ENCODE measurements at places on chromosomes 13 and 19.

DNA sequence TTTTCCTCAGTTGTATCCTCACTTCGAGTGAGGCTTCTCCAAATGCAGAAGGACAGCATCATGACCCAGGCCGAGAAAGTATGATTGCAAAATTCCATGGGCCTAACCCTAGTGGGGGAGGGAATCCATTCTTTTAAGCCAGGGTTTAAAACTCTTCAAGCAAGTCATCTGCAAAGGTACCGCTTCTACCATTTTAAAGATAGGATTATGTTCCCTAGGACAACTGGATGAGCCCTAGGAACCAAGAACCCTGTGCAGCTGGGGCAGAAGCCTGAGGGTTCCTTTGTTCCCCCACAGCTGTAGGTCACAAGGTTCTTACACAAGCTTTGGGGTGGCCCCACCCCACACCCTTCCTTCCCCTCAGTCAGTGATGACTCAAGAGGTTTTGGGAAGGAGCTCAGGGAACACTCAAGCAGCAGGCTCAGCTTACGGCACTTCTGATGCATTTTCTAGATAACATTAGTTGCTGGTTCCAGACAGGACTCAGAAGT lies 13.5 kb downstream of the ARL11 start:
- no peak for DNase-seq

DNA sequence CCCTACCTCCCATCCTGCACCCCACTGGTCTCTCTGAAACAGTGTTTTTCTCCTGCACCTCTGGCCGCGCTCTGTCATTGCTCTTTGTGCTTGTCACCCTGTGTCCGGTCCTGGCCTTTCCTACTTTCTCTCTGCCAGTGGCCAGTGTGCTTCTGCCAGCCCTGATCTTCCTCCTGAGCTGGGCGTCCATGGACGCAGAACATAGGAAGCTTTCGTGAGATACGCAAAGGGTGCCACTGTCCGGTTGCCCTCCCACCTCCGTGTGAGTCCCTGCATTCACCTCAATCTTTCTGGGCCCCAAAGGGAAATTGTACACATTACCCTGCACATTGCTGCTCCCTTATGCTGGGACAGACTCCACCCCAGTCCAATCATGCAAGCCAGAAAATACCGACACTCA lies 105.7 kb upstream of the SOX1 start:
- no peak for DNase-seq

- no peak for DNase-seq
These were observed 19.6 kb upstream of the ZFP14 start for GRCh38 chr19:36398571-36398970.

DNA sequence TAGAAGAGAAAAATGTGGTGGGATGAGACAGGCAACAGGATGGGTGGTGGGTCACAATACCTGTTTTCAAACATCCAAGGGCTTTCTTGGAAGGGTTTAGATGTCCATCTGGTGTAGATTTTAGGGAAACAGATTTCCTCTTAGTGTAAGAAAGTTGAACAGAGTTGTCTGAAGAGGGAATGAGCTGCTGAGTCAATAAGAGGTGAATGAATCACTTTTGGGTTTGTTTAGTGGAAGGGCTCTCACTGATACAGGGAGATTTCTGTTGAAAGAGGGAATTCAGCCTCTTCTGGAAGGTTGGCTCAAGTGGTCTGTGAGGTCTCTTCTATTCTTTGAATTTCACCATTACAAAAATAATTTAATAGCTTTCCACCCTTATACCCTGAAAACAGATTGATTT lies 54.6 kb downstream of the LACC1 start:
- no peak for DNase-seq

GRCh38 chr13:42957881-42958280 lies 34.2 kb downstream of the EPSTI1 start:
- DNase-seq = no peak

DNA sequence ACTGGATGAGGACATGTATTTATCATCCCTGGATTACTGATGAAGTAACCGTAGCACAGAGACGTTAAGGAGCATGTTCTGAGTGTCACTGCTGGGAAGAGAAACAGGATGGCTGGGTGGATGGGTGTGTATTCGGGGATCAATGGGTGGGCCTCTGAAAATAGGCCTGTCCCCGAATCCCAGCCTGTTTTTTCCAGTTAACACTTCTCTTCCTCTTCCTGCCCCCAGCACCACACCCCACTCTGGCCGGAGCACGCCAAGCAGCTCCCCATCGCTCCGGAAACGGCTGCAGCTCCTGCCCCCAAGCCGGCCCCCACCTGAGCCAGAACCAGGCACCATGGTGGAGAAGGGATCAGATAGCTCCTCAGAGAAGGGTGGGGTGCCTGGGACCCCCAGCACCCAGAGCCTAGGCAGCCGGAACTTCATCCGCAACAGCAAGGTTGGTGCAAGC lies 8.8 kb downstream of the GRAMD1A start:
- no peak for DNase-seq

DNA sequence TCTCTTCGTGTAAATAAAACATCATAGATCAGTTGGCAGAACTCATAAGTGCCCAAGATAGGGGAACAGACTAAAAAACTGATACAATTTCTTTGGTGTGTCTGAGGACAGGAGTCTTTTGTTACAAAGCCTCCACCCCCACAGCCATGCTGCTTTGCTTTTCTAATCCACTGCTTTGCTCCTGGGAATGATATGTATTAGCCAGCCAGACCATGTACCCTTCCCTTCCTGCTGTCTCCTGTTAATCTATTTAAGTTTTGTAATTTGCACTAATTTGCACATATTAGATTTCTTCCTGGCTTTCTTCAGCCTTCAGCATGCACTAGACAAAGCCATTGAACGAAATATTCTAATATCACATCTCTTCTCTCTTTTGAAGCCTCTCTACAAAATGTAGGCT lies 130.5 kb downstream of the MAB21L1 start:
- DNase-seq = no peak

- DNase-seq = no peak
These were observed 31.7 kb upstream of the FFAR2 start for GRCh38 chr19:35416331-35416730.

DNA sequence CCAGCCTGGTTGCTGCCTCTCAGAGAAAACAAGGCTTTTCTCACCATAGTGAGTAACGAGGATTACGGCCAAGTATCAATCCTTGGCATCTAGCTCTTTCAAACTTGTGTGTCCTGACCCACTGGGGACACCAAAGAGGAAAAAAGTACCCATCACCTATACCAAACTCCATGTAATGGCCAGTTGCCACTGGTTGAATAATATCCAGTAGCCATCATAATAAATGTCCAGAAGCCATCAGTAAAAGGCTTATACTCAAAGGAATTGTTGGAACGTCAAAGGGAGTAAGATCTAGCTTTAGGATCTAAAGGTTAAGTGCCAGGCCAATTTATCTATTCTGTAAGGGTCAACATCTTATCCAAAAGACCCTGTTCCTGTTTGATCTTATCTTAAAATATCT lies 91.1 kb downstream of the PTPRS start:
- no peak for DNase-seq

DNA sequence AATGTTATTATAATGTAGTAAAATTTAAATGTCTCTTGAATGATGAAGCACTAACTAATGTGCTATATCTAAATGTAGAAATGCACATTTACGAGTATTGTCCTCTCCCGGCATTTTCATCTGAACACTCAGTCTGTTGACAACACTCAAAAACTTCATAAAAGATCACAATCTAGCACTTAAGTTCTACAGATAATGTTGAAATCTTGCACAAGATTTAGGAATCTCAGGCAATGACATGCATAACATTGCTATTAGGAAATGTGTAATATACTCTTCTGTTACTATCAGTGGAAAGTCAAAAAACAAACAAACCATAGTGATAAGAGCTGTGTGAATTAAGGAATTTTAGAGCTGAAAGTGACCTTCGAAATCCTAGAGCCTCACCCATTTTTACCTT lies 37.5 kb upstream of the XPO4 start:
- DNase-seq = no peak

- no peak for DNase-seq
These were observed 93.4 kb downstream of the COL4A1 start for GRCh38 chr13:110213461-110214074.

- no peak for DNase-seq
These were observed 33.5 kb upstream of the SIN3B start for GRCh38 chr19:16795731-16796130.

- DNase-seq = peak; percentile 16
These were observed 58.6 kb upstream of the SPRY2 start for GRCh38 chr13:80399340-80400163.

DNA sequence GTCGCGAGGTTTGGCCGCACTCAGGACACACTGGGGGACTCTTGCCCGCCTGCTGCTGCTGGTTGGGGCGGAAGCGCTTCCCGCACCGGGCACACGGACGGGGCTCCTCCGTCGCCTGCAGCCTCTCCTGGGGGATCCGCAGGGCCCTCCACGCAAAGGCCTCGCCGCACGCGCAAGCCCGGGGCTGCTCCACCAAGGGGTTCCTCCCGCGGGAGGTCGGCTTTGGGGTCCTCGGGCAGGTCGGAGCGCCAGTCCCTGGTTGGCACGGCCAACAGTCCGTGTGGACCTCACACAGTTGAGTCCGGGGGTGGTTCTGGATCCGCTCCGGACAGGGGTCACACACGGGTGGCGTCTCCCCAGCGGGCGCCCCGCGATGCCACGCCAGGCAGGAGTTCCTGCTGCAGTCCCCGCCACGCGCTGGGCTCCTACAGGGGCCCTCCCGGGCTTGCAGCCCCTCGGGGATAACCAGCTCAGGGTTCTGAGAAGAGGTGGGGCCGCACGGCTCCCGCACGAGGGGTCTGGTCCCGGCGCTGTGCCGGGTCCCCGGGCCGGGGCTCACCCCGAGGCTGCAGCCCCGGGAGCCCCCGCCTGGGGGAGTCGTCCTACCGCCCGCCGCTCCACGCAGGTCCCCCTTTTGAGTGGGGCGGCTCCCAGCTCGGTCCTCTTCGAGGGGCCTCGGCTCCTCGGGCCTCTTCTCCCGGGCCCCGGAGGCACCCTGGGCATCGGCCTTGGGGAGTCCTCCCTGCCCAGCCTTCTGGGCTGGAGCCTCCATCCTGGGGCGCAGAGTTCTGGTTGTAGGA lies 6.2 kb upstream of the ZNF497 start:
- DNase-seq = no peak
